Stimulated activated CD4-positive, alpha-beta T cell treated with anti-CD3 and anti-CD28 coated beads, Interleukin-15, amount 100 ng/mL, for 1 hour (primary cell): ENCODE measurements at places on chromosomes 3 and 15.

DNA sequence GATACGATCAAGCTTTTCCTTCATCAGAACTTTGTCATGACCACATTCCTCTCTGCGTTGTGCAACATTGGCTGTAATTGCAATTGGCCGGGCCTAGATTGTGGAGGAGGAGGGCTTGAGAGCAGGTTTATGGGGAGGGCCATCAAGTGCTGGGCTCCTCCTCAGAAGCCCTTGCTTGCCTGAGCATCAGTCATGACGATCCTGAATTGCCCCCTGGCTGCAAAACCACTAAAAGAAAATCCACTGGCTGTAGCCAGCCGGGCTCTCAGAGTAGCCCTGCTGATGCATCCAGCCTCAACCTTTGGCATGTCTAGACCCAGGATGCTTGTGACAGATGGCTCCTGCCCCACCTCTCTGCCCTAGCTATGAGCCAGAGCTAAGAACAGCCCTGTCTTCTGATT lies 13.4 kb upstream of the TRH start:
- no peak for DNase-seq

DNA sequence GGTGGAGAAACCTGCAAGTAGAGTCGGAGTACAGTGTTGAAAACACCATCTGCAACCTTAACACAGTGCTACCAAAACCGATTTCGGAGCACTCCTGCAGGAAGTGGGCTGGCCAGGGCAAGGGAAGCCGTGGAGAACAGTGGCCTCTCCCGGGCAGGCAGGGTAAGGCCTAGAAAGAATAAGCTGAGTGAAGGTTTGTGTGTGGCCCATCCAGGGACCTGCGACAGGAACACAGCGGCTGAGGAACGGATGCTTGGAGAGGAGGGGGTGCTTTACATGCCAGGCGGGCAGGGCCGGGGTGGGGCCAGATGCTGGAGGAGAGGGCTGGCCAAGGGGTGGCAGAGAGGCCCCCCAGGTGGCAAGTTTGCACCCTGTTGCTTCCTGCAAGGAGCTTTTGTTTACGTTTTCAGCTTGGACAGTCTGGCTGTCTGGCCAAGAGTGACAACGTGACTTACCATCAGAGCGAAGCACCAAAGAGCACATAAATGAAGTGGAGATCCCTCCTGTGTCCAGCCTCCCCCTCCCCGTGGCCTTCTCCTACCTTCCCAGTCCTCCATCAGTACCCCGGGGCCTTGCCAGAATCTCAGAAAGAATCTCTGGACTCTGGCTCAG lies 156.5 kb downstream of the PGPEP1L start:
- DNase-seq, result peak; percentile 26

- DNase-seq, result no peak
These were observed 1.4 kb upstream of the ETFA start for GRCh38 chr15:76312540-76313174.

DNA sequence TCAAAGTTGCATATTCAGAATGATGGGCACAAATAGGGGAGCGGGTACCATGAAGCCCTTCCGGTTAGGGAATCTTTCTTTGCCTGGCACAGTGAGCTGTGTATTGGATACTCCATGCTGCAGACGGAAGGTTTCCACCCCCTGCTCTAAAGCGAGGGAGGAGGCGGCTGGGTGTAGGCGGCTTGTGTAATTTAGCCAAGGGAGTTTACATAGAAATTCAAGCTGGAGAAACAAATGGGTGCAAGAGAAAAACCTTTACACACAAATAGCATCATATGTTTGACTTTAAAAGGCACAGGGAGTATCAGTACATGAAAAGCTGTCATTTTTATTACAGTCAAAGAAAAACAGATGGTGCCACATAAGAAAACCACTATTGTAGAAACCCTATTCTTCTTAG lies 59.3 kb upstream of the ADCY5 start:
- no peak for DNase-seq

- no peak for DNase-seq
These were observed 333.7 kb upstream of the EPHA3 start for GRCh38 chr3:88773766-88774165.
